Activated naive CD8-positive, alpha-beta T cell treated with anti-CD3 and anti-CD28 coated beads, Interleukin-2, amount 10 ng/mL, durations not matched to agents 7 days and 5 days (primary cell): ENCODE measurements at places on chromosomes 7 and 10. TPM values are rescaled to one million over a fixed set of nuclear protein-coding genes. Genes with fewer than 3 reads are reported as not detected.

Gene SPDYE16
- 0.22 TPM for total RNA-seq

Gene SPAM1
- not detected for total RNA-seq

- H3K27me3 ChIP-seq: no peaks in the 10 kb centered on the region
- H3K36me3 ChIP-seq: no peaks in the 10 kb centered on the region
- no peaks in the 10 kb centered on the region for H3K4me1 ChIP-seq
- no peak overlapping the region for H3K4me3 ChIP-seq
These were observed 1094.9 kb upstream of the AUTS2 start for GRCh38 chr7:68503400-68503799.

DNA sequence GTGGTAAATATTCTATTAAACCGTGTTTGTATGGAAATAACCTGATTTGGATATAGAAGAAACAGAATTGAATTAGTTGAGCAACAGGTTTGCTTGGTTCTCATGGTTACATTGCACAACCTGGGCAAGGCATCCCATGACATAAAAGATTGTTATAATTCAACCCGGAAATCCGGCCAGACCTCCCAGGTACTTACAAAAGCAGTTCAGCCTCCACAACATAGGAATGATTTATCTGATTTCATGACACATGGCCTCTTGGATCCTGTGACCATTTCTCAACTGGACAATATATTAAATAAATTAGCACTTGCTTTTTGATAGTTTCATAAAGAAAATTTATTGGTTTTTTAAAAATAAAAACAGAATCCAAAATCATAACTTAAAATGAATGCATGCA, 55.1 kb upstream of the PTPN12 start:
- no peaks in the 10 kb centered on the region for H3K27me3 ChIP-seq
- H3K27ac ChIP-seq: no peak overlapping the region
- H3K36me3 ChIP-seq: no peaks in the 10 kb centered on the region
- H3K4me1 ChIP-seq: peaks cover 4% of the 10 kb centered on the region
- no peak overlapping the region for H3K4me3 ChIP-seq

- H3K27me3 ChIP-seq: no peaks in the 10 kb centered on the region
- no peak overlapping the region for H3K27ac ChIP-seq
- no peaks in the 10 kb centered on the region for H3K36me3 ChIP-seq
- DNase-seq: no peak
- no peak overlapping the region for H3K4me3 ChIP-seq
- H3K4me1 ChIP-seq: no peaks in the 10 kb centered on the region
These were observed 777.5 kb upstream of the POM121L12 start for GRCh38 chr7:52257890-52258289.

DNA sequence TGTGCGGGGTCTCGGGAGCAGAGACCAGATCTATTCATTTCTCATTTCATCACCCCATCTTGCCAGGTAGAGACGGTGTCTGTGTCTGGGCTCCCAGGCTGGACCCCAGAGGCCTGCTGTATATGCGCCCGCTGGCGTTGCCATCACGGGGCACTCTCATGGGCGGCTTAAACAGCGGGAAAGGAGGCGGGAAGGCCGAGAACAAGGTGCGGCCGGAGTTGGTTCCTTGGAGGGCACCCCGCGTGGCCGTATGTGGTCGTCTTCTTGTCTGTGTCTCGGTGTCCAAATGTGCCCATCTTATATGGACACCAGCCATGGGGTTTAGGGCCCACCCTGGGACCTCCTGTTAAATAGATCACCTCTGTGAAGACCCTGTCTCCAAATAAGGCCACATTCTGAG, 2.1 kb upstream of the CFAP46 start:
- no peak overlapping the region for H3K27ac ChIP-seq
- peak; percentile 21 for DNase-seq
- no peaks in the 10 kb centered on the region for H3K36me3 ChIP-seq
- peaks cover 29% of the 10 kb centered on the region for H3K27me3 ChIP-seq
- H3K4me1 ChIP-seq: peaks cover 2% of the 10 kb centered on the region

- no peaks in the 10 kb centered on the region for H3K27me3 ChIP-seq
- no peak overlapping the region for H3K4me3 ChIP-seq
- no peaks in the 10 kb centered on the region for H3K36me3 ChIP-seq
- H3K4me1 ChIP-seq: no peaks in the 10 kb centered on the region
- H3K27ac ChIP-seq: no peak overlapping the region
- no peak for DNase-seq
These were observed 49.9 kb upstream of the TMEM26 start for GRCh38 chr10:61503051-61503450.

DNA sequence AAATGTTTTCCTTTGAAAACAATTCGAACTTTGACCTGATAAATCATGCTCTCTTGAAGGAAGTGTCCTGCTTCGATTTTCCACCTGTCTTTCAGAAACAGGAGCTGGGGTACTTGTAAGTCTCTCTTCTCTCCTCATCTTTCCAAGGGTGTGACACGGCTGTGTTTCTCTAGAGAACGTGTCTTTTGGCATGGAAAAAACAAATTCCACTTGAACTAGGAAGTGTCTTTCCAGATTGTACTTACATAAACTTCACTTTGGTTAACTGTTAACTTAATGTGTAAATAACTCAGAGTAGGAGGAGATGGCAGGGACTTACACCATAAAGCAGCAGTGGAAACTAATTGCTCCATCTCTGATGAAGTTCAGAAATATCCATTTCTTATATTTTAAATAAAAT, 4.2 kb upstream of the CALCR start:
- peaks cover 2% of the 10 kb centered on the region for H3K4me1 ChIP-seq
- no peak overlapping the region for H3K4me3 ChIP-seq
- H3K36me3 ChIP-seq: no peaks in the 10 kb centered on the region
- H3K27me3 ChIP-seq: peaks cover 29% of the 10 kb centered on the region
